Caco-2 (cell line): ENCODE measurements at places on chromosomes 7 and 10. TPM values are rescaled to one million over a fixed set of nuclear protein-coding genes. Genes with fewer than 3 reads are reported as not detected.

Gene TEX36
- not detected in 2 replicates for total RNA-seq

Gene ELMO1
- total RNA-seq = 0.14 and 1.1 TPM in 2 replicates

DNA sequence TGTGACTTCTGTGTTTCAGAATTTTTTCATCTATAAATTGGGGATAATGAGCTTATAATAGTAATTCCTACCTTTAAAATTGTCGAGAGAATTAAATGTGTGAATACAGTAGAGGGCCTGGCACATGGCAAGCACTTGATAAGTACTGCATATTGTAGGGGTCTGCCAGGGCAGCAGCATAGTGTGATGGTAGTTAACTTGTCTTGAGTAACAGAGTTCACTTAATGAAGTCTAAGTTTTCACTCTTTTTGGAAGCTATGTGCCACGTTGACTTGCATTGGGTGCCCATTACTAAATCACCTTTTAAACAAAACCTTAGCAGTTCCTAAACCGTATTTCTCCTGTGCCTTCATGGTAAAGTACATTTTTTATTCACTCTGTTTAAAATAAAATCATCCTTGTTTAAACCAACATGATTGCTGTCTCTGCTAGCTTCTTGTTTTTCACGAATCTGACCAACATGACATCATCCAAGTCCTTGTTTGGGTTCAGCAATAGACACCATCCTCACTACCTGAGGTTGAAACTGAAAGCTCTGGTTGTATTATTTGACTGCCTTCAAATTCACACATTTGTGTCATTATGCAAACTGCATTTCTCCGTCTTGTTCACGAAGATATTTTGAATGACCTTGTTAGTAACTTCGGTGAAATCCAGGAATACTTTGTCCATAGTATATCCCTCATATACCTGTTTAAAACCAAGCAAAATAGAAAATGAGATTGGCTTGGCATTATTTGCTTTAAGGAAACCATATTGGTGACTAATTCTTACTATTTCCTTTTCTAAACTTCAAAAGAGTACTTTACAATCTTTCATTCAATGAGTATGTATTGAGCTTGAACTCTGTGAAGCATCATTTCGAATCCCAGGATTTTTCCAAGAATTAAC lies 340.2 kb downstream of the SUGCT start:
- H3K4me1 ChIP-seq = peaks cover 9% of the 10 kb centered on the region
- H3K27me3 ChIP-seq = no peaks in the 10 kb centered on the region
- no peak overlapping the region for H3K27ac ChIP-seq
- no peak for DNase-seq

Gene HPS6
- 18.1 and 19.5 TPM in 2 replicates for total RNA-seq

Gene HACD1
- total RNA-seq = 37.2 and 47.8 TPM in 2 replicates

Gene SRRM3
- total RNA-seq = 0.86 and 1.7 TPM in 2 replicates

GRCh38 chr10:5529702-5530411 lies 5.1 kb downstream of the CALML3 start:
- H3K36me3 ChIP-seq = no peaks in the 10 kb centered on the region
- no peaks in the 10 kb centered on the region for H3K27me3 ChIP-seq
- peak overlapping the region; percentile 78 for H3K27ac ChIP-seq
- DNase-seq = no peak
- no peak overlapping the region for H3K4me3 ChIP-seq

Gene PON3
- total RNA-seq = 13.4 and 15.0 TPM in 2 replicates

Gene CEP55
- total RNA-seq = 64.5 and 65.3 TPM in 2 replicates

DNA sequence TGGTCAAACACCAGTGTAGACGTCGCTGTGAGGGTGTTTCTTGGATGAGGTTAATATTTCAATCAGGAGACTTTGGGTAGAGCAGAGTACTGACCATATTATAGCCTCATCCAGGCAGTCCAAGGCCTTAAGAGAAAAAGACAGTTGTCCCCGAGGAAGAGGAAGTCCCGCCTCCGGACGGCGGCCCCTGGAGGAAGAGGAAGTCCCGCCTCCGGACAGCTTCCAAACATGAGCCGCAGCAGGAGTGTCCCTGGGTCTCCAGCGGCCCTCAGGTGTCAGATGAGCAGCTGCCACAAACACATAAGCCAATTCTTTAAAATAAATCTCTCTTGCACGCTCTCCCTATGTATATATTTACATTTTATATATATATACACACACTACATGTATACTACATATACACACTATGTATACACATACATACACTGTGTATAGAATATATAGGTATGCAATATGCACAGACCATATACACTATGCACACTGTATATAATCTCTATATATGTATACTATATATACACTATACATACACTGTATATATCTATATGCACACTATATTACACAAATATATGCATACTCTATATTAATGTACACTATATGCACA lies 37.5 kb downstream of the PWWP2B start:
- H3K27me3 ChIP-seq = no peaks in the 10 kb centered on the region
- H3K36me3 ChIP-seq = no peaks in the 10 kb centered on the region
- no peak overlapping the region for H3K27ac ChIP-seq
- no peak for DNase-seq

DNA sequence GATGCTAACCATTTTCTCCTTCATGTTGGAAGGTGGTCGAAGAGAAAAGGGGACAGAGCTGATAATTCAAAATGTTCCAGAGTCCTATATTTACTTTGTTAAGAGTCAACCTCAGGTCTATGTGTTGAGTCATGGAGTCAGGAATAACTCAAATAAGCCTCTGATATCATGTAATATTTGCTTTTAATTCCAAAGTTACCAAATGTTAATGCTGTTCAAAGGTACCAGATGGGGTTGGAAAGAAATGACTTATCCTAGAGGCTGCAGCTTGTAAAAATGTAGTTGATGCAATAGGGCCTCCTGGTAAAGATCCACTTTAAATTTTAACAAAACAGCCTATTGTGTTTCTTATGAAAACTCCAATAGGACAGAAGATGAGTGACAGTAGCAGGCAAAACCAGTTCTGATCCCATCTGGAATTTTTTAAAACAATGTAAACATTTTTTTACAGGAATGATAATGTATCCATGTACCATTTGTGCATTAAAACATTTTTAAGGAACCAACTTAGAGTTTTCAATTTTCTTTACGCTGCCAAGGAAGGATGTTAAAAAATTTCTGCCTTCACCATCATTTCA lies 218.2 kb downstream of the ANK3 start:
- H3K36me3 ChIP-seq = no peaks in the 10 kb centered on the region
- no peak overlapping the region for H3K27ac ChIP-seq
- peaks cover 54% of the 10 kb centered on the region for H3K4me1 ChIP-seq
- H3K27me3 ChIP-seq = no peaks in the 10 kb centered on the region
- no peak for DNase-seq
- no peak overlapping the region for H3K4me3 ChIP-seq

DNA sequence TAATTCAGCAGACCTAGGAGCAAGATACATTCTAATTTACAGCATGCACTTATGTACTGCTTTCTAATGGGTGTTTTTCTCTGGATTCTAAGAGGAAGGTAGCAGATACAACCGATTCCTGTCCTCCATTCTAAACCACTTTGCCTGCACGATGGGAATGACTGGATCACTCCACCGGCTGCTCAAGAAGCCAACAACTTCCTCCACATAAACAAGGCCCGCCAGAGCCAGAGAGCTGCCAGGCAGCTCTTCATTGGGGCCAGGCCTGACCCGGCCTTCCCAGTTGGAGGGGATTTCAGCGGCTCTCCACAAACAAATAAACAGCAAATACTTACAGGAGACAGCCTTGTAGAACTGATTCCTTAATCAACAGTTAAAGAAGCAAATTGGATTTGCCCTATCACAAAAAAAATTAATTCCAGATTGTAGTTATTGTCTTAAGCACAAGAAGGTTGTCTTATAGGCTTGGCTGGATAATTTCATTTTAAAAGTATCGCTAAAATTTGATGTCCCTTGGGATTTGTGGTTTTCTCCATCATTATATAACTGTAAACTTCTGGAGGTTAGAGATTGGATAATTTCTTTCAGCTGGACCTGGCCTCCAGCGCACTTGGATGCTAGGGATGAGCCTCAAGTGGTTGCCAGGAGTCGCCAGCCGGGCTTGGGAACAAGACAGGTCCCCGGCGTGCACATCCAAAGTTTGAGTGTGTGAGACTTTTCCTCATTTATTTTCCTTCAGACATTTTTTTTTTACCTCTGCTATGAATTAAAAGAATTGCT lies 20.9 kb downstream of the EBF3 start:
- H3K4me3 ChIP-seq = no peak overlapping the region
- H3K27ac ChIP-seq = no peak overlapping the region
- no peaks in the 10 kb centered on the region for H3K4me1 ChIP-seq
- H3K36me3 ChIP-seq = no peaks in the 10 kb centered on the region
- H3K27me3 ChIP-seq = no peaks in the 10 kb centered on the region

DNA sequence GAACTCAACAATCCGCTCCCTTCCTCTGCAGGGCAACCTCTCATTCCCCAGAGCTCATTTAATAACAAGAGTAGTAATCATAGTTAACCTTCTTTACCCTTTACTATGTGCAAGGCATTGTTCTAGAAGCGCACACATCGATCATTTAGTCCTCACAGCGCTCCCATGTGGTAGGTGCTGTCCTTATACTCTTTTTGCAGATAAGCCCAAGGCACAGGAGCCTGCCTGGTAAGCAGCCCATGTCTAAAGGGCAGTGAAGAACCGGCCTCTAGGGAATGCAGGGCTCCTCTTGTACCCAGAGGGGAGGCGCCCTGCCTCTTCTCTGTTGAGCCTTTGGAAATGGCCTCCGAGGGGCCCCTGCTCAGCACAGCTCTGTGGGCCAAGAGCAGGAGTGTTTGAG lies 14.3 kb downstream of the CHST3 start:
- DNase-seq = no peak
- peak overlapping the region; percentile 9 for H3K27ac ChIP-seq
- H3K27me3 ChIP-seq = no peaks in the 10 kb centered on the region
- H3K4me1 ChIP-seq = peaks cover 30% of the 10 kb centered on the region
- H3K36me3 ChIP-seq = no peaks in the 10 kb centered on the region; the same call in 1 of the 2 replicates
- no peak overlapping the region for H3K4me3 ChIP-seq

Gene CACUL1
- 39.2 and 42.7 TPM in 2 replicates for total RNA-seq

Gene MOGAT3
- total RNA-seq = 6.3 and 8.1 TPM in 2 replicates

DNA sequence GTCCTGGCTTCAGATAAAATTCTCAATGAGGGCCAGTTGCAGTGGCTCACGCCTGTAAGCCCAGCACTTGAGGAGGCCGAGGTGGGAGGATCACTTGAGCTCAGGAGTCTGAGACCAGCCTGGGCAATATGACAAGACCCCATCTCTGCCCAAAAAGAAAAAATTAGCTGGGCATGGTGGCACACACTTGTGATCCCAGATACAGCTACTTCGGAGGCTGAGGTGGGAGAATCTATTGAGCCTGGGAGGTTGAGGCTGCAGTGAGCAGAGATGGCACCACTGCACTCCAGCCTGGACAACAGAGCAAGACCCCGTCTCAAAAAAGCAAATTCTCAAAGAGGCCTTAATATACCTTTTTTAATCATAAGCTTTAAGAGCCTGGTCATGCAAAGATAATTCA lies 142.9 kb downstream of the CUX1 start:
- peak overlapping the region; percentile 72 for H3K27ac ChIP-seq
- no peak for DNase-seq
- H3K27me3 ChIP-seq = no peaks in the 10 kb centered on the region
- H3K4me3 ChIP-seq = no peak overlapping the region
- peaks cover 32% of the 10 kb centered on the region for H3K4me1 ChIP-seq

GRCh38 chr7:15332956-15333355 lies 228.9 kb downstream of the AGMO start:
- no peaks in the 10 kb centered on the region for H3K36me3 ChIP-seq
- no peak for DNase-seq
- no peak overlapping the region for H3K27ac ChIP-seq

DNA sequence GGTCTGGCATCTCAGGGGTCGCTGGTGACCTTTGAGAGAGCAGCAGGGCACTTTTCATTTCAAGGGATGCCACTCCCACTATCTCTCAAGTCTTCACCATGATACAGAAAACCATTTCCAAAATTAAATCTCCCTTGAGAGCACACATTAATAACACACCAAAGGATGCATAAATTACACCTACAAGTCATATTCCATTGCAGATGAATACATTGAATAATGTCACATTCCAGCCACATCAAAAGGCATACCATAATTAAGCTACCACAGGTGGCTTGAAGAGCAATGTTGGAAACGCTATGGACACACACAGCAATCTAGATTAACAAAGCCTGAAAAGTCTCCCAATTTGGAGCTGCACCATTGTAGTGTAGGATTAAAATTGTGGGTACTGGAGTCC lies 353.3 kb upstream of the ZMIZ1 start:
- H3K27ac ChIP-seq = no peak overlapping the region
- no peaks in the 10 kb centered on the region for H3K27me3 ChIP-seq
- DNase-seq = no peak
- H3K36me3 ChIP-seq = no peaks in the 10 kb centered on the region
- no peaks in the 10 kb centered on the region for H3K4me1 ChIP-seq

Gene GARIN1A
- 0.48 and 0.79 TPM in 2 replicates for total RNA-seq

GRCh38 chr7:122887198-122887597 lies 938 bp upstream of the CADPS2 start:
- no peaks in the 10 kb centered on the region for H3K4me1 ChIP-seq
- no peaks in the 10 kb centered on the region for H3K36me3 ChIP-seq
- H3K27ac ChIP-seq = no peak overlapping the region
- peaks cover 4% of the 10 kb centered on the region; the same call in 1 of the 2 replicates for H3K27me3 ChIP-seq
- DNase-seq = peak; percentile 61

Gene ADAM22
- 10.1 and 15.7 TPM in 2 replicates for total RNA-seq

DNA sequence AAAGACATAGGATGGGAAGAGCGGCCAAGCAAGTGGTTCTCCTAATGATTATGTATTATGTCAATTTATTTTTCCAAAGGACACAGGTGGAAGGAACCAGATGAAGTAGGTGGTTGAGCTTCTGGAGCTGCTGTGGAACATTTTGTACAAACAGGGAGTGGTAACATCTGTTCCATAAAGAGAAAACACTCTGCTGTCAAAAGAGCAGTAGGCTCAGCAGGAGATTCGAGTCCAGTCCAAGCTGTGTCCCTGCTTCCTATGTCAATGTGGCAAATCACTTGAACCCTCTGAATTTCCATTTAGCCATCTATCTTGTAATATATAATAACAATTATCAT lies 448.0 kb upstream of the ANKRD30A start:
- H3K4me3 ChIP-seq = no peak overlapping the region
- DNase-seq = no peak
- H3K27ac ChIP-seq = no peak overlapping the region
- H3K36me3 ChIP-seq = no peaks in the 10 kb centered on the region
- peaks cover 12% of the 10 kb centered on the region; the same call in 1 of the 2 replicates for H3K4me1 ChIP-seq
- H3K27me3 ChIP-seq = no peaks in the 10 kb centered on the region

- no peak overlapping the region for H3K27ac ChIP-seq
- H3K4me1 ChIP-seq = peaks cover 10% of the 10 kb centered on the region
- DNase-seq = peak; percentile 40
Measured at GRCh38 chr10:33066558-33067236, 108.7 kb upstream of the ITGB1 start.

GRCh38 chr7:116984917-116985316 lies 31.6 kb downstream of the ST7 start:
- no peaks in the 10 kb centered on the region for H3K27me3 ChIP-seq
- H3K4me3 ChIP-seq = no peak overlapping the region
- peaks cover 3% of the 10 kb centered on the region; the same call in 1 of the 2 replicates for H3K4me1 ChIP-seq

DNA sequence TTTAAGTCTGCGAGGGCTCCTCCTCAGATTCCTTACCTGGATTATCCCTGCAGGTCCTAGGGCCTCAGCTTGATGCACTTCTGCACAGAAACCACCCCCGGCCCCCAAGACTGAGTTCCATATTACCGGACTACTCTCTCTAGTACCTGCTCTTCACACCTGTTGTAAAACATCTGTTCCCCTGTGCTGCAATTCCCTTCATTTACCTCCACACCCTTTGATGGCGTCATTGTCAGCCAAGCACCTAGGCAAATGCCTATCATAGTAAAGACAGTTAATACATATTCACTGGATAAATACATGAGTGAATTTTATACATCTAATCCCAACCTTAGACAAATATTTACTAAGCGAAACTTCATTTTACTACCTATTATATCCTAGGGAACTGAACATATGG lies 275.5 kb downstream of the PLXDC2 start:
- no peak overlapping the region for H3K27ac ChIP-seq
- no peak overlapping the region for H3K4me3 ChIP-seq
- H3K27me3 ChIP-seq = no peaks in the 10 kb centered on the region
- H3K4me1 ChIP-seq = no peaks in the 10 kb centered on the region

Gene HOXA10
- total RNA-seq = 7.8 and 9.5 TPM in 2 replicates
